T-helper 1 cell treated with Interleukin-12 subunit alpha and Interleukin-12 subunit beta and Interleukin-4 antibody, amounts not matched to agents 30 ng/mL and 1 ng/mL, for 36 hours (primary cell): ENCODE measurements at places on chromosomes 1 and 21. TPM values are rescaled to one million over a fixed set of nuclear protein-coding genes. Genes with fewer than 3 reads are reported as not detected.

KAZN gene
- 0.20 and 0.34 TPM in 2 replicates for total RNA-seq

RNF186 gene
- not detected in 2 replicates for total RNA-seq

ISG15 gene
- total RNA-seq: 210 and 211 TPM in 2 replicates

AMY1B gene
- not detected in 2 replicates for total RNA-seq

CELSR2 gene
- 4.2 and 4.4 TPM in 2 replicates for total RNA-seq

CTSE gene
- total RNA-seq: not detected in 2 replicates

SELP gene
- 0.15 and 0.24 TPM in 2 replicates for total RNA-seq
